ENCODE measurements at places on chromosomes 7 and 10. TPM values are rescaled to one million over a fixed set of nuclear protein-coding genes. Genes with fewer than 3 reads are reported as not detected.
A peak's percentile ranks its signal among the peaks of the same experiment; 100 is the strongest.

DNA sequence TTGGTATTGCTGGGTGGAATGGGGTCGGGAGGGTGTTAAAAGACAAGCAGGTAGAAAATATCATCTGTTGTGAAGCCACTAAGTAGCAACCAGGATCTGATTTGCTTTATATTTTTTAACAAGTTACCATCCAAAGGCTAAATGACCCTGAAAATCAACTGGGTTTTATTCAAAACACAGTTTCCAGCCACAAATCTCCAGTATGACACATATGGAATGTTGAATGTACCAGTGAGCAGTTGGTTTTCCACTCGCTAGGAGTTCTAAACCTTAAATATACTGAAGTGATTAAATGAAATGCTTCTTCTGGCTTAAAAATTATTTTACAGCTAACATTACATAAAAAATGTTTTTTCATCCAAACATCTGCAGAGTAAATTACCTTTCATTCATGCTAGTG lies 112.5 kb downstream of the PDE1C start:
- DNase-seq: no peak

DNA sequence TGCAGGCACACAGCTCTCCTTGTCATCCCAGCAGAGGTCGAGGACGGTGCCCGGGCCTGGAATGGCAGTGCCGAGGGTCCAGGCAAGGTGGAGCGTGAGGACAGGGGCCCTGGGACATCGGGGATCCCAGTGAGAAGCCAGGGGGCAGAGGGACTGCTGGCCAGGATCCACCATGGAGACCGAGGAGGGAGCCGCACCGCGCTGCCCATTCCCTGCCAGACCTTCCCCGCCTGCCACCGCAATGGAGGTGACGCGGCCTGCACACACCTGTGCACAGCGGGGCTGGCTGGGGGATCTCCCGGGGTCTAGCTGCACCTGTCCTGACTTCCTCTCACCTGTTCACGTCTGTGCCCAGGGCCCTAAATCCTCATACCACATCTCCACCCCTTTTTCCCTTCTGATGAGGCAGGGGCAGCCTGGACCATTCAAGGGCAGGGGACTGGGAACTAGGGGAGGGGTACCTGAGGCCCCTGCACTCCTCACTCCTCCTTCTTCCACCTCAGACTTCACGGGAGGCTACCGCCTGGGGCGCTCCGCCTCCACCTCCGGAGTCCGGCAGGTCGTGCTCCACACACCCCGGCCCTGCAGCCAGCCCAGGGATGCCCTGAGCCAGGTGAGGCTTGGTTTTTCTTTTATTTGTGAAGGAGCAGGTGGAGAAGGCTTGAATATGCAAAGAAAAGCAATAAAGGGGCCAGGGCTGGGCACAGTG lies 6.9 kb downstream of the NYAP1 start:
- DNase-seq: no peak

- peak; percentile 6 for DNase-seq
Measured at GRCh38 chr7:158863611-158864506, 7.5 kb downstream of the DYNC2I1 start.

DNA sequence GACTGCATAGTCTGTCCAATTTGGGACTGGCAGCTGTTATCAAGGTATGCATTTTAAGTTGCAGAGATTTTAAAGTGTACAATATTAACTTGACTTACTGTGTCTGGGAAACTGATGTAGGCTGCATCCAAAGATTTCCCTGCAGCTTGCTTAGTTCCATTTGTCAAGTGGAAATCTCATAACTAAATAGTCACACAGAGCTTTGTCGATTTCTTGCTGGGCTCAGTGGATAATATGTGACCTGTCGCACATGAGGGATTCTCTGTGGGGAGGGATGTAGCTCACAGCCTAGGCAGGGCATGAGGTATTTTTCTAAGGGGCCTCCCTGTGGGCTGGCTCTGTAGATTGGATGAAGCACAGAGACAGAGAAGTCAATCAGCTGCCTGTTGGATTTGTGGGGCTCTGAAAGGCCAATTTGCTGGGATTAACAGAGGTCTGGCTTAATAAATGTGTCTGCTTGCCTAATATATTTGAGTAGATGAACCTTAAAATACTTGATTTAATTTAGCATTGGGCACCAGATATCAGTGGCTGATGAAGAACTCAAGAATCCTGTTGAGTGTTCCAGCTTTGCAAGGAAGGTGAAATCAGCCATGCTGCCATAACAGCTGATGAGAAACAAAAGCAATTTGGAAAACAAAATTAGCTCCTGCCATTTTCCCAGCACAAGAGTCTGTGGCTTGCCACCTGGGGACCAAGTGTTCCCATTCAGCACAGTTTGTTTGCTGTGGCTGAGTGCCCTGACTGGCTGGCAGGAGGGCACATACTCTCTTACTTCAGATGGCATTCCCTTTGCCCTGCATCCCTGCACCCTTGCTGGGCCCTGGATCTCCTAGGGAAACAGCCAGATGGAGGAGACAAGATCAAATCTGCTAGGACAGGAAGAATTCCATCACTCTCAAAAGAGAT lies 598.5 kb downstream of the SORCS3 start:
- DNase-seq: no peak

- DNase-seq: no peak
Measured at GRCh38 chr7:121385800-121386179, 10.3 kb downstream of the FAM3C start.

- DNase-seq: no peak
Measured at GRCh38 chr7:100896732-100897608, 1.3 kb upstream of the ACHE start.

GRCh38 chr7:148962440-148962822 lies 65.9 kb downstream of the PDIA4 start:
- DNase-seq: no peak

KCND2 gene
- total RNA-seq: not detected

PODXL gene
- total RNA-seq: 0.16 TPM

- no peak for DNase-seq
Measured at GRCh38 chr7:98963305-98963704, 85.0 kb downstream of the TRRAP start.

RBM17 gene
- total RNA-seq: 150 TPM

Measured in CD4-positive, alpha-beta T cell (primary cell).